ENCODE measurements at places on chromosomes 3 and 15.

DNA sequence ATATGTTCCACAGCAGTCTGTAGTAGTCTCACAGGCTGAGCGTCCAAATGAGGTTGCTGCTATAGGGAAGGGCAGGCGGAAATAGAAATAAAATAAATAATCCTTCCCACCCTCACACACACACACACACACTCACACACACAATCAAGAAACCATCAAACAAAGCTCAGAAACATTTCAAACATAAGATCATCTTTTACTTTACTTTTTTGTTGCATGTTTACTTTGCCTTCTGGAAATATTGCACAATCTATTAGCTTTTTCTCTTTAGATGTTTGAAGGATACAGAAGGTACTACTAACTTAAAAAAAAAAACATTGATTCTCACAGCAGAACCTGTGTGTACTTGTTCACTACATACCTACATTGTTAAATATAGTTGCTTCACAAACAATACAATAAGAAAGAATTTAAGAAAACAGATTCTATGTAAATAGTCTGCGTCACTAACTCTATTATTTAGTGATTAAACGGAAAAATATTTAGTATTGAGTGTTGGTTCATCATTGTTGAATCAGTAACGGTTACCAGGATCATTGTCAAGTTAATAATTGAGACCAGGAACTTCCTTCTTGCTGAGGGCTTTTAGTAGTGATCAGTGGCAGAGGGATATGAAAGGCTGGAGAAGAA, 20.5 kb downstream of the ALCAM start:
- DNase-seq: no peak

DNA sequence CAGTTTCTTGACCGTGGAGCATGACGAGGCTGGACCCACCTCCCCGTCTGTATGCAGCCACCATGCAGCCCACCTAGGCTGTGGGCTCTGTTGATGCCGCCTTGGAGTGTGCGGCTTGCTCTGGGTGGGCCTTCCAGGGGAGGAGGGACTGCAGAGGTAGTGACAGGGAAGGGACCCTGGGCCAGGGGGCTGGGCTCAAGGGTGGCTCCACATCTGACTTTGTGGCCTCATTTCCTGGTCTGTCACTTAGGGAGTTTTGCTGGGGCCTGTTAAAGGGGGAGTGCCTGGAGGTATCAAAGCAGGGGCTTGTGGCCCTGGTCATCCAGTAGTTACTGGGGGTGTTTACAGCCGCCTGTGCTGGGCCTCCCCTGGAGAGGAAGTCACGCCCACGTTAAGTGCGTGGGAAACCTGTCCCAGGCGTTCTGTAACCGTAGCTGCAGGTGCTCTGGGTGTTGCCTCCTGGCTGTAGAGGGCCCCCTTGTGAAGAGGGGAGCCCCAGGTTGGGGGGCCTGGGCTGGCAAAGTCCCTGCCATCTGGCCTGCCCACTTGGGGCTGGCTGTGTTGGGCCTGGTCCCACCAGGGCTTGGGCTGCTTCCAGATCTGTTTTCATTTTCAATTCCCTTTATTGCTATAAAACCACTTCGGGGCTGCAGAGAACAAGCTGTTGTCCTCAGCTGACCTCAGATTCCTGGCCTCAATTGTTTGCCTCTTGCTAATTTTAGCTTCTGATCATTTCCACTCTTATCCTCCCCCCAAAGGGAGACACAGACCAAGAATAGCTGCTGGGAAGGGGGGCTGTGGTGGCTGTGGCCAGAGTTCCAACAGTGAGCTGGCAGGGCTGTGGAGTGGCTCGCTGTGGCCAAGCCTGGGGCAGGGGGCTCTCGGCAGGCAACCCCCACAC, 26.5 kb downstream of the KLF13 start:
- DNase-seq: peak; percentile 45

- DNase-seq: no peak
These were observed 37.4 kb upstream of the MRPL3 start for GRCh38 chr3:131540143-131540542.

DNA sequence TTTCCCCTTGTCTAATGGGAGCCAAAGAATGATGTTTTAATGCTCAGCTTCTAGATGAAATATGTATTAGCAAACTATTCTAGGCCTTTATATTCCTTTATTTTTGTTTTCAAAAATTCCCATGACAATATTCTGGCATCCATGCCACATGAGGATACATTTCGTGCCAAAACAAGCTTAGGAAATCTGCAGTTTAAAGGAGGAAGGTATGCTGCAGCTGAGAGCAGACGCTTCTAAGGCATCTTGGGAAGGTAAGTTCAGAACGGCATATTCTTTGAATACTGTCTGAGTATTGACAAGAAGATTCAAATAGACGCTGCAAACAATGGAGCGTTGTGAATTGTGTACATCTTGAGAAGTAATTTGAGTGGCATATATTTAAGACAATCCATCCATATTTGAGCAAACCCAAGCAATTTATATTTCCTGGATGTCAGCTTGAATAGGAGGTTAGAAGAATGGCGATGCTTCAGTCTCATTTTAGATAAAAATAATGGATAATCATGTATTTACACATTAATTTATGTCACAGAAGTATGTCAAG, 158.6 kb downstream of the RAP2B start:
- no peak for DNase-seq

DNA sequence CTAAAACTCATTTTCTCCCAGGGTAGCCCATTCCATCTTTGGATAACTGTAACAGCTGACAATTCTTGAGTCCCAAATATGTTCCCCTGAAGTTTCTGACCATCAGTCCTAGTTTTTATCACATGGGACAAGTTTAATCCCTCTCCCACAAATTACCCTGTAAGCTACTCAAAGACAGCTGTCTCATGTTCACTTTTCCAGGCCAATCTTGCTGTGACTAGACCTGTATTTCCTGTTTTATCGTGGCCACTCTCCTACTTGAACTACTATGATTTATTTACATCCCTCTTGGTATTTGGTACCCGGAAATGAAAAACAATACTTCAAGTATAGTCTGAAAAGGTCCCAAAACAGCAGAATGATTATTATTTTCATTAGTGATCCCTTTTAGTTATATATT, 95.1 kb upstream of the MEX3B start:
- DNase-seq: no peak

- peak; percentile 99 for DNase-seq
These were observed 636 bp upstream of the STT3B start for GRCh38 chr3:31531992-31532586.

GRCh38 chr3:119156868-119157267, 10.9 kb downstream of the TEX55 start:
- DNase-seq: no peak

DNA sequence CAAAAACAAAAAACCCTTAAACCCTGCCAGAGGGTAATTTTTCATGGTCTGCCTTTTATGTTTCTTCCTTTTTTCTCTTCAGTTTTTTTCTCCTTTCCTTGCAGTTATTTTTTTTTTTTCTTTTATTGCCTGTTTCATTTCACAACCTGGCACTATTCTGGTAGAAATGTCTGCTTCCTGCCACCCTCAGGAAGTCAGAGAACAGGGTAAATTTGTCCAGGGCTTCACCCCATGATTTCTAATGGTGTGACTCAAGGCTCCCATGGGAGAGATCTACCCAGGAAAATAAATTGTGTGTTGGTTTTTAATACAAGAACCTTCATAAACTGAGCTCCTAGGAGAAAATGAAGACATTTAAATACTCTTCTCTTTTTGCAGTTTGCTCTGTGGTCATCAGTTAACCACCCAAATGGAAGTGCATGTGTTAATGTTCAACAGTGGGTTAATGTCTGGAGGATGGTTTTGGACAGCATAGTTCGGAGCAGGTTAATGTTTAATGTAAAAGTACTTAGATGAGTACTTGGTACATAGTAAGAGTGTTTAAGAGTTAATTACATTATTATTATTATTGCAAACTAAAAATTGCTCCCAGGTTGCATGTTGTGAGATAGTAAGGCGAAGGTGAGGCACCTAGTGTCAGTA, 45.9 kb downstream of the CGNL1 start:
- DNase-seq: no peak

GRCh38 chr3:46479021-46479420, 14.3 kb upstream of the LTF start:
- DNase-seq: no peak

- no peak for DNase-seq
These were observed 216.7 kb upstream of the CFAP20DC start for GRCh38 chr3:59266551-59266950.

DNA sequence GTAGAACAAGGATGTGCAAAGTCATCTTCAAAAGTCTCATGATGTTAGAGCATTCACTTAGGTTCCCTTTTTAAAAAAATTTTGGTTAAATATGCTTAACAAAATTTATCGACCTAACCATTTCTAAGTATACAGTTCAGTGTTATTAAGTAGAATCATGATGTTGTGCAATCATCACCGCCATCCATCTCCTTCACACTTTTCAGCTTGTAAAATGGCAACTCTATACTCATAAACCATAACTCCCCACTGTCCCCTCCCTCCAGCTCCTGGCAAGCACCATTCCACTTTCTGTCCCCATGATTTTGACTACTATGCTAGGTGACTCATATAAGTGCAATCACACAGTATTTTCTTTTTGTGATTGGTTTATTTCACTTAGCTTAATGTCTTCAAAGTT, 895.0 kb downstream of the TBL1XR1 start:
- no peak for DNase-seq

GRCh38 chr15:29813009-29813408, 9.3 kb downstream of the TJP1 start:
- DNase-seq: no peak

DNA sequence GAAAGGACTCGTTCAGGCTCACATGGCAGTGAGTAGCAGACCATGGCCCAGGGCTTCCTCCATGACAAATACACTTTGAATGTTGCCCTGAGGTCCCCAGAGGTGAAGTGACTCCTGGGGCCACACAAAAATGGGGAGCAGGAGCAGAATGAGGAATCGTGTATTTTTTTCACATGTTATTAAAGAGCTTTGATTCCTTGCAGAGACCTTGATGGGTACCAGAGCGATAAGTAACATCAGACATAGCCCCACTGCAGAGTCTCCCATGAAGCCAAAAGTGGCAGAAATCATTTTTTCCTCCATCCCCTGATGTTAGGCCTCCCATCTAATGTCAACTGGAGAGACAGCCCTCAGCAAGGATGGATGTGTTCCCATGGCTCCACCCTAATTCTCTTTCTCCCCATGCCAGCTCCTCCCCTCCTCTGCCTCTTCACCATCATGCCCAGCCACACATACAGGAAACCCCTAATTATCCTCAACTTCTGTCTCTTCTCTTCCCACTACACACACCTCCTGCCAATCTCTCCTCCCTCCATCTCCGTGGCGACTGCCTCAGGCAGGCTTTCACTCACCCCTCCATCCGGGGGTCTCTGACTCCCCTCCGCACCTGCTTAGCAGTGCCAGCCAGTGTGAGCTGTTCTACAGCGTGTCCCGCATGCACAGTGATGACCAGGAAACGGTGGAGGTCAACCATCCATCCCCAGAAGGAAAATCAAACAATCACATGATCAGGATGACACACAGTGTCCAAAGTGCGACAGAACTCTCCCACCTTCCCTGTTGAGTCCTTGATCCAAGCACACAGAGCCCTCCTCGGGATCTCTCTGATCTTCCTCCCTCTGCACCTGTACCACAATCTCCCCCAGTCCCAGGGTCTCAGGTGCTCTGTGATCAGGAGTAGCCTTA, 7.1 kb upstream of the SSUH2 start:
- peak; percentile 71 for DNase-seq

DNA sequence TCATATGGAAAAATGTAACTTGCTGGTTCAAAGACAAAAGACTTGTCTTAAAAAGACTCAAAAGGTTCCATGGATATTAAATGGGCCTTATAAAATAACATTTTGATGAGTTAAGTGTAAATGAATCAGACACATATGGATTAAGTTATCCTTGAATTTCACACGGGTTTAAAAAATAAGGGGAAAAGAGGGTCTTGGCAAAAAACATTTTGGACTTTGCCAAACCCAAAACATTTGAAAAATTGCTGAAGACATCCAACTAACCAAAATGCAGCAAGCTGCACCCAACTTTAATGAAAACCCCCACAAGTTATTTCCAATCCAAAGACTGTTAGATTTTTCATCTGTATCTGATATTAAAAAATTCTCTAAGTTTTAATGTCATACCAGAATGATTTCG, 200.7 kb downstream of the MEIS2 start:
- no peak for DNase-seq

DNA sequence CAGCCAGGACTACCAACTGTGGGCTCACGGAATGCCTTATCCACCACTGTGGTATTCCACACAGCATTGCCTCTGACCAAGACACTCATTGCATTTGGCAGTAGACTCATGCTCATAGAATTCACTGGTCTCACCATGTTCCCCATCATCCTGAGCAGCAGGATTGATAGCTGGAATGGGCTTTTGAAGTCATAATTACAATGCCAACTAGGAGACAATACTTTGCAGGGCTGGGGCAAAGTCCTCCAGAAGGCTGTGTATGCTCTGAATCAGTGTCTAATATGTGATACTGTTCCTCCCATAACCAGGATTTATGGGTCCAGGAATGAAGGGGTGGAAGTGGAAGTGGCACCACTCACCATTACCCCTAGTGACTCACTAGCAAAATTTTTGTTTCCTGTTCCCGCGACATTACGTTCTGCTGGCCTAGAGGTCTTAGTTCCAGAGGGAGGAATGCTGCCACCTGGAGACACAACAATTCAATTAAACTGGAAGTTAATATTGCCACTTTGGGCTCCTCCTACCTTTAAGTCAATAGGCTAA, 58.6 kb upstream of the CCDC80 start:
- DNase-seq: no peak

- no peak for DNase-seq
These were observed 439.6 kb downstream of the PLOD2 start for GRCh38 chr3:145721273-145721805.

GRCh38 chr3:98445949-98446406, 17.0 kb upstream of the OR5K1 start:
- no peak for DNase-seq

DNA sequence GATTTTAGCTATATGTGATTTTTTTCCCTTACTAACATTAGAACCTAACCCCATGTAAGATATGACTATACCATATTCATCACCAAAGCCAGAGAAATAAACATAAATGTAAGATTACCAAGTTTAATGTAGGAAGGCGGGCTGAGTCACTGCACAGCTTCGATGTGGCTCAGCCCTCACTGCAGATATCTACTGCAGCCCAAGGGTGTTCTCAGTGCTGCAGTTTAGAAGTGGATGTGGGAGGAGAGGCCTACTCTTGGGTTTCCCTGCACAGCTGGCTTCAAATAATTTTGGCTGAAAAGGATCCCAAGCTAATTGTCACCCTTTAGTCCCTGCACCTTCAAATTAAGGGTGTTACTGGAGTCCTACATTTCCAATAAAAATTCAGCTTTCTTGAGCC, 9.3 kb downstream of the ARPP19 start:
- no peak for DNase-seq

DNA sequence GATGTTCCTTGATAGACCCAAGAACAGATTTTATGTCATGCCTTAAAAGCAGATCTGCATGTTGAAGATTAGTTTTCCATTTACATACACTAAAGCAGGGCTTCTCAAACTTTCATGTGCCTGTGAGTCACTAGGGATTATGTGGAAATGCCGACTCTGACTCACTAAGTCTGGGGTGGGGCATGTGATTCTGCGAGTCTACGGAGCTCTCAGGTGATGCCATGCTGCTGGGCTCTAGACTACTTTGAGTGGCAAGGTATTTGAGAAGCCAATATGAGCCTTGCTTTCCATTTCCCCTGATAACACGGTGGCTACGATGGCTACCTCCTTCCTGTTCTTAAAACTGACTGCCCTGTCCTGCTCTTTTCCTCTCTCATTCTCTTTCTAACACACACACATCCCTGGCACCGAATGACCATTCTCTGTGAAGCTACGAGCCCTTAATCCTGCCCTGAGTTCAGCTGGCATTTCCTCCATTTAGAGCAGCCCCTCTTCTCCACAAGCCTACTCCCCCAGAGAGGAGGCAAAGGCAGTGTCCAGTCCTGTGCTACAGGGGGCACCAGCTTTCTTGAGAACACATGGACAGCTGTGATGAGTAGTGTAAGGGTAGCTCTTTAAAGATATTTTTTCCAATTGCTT, 39.7 kb upstream of the PYGO1 start:
- DNase-seq: no peak
